ENCODE measurements at places on chromosomes 12 and 14.

- H3K4me3 ChIP-seq = no peak overlapping the region
- H3K27me3 ChIP-seq = no peaks in the 10 kb centered on the region
- no peak overlapping the region for H3K27ac ChIP-seq
- H3K36me3 ChIP-seq = no peaks in the 10 kb centered on the region
- peaks cover 5% of the 10 kb centered on the region for H3K4me1 ChIP-seq
These were observed 101.7 kb downstream of the DUSP6 start for GRCh38 chr12:89250636-89251035.

- H3K36me3 ChIP-seq = no peaks in the 10 kb centered on the region
- DNase-seq = no peak
- no peak overlapping the region for H3K27ac ChIP-seq
- no peak overlapping the region for H3K4me3 ChIP-seq
- no peaks in the 10 kb centered on the region for H3K4me1 ChIP-seq
- H3K27me3 ChIP-seq = no peaks in the 10 kb centered on the region
These were observed 22.9 kb upstream of the CALM1 start for GRCh38 chr14:90373887-90374286.

DNA sequence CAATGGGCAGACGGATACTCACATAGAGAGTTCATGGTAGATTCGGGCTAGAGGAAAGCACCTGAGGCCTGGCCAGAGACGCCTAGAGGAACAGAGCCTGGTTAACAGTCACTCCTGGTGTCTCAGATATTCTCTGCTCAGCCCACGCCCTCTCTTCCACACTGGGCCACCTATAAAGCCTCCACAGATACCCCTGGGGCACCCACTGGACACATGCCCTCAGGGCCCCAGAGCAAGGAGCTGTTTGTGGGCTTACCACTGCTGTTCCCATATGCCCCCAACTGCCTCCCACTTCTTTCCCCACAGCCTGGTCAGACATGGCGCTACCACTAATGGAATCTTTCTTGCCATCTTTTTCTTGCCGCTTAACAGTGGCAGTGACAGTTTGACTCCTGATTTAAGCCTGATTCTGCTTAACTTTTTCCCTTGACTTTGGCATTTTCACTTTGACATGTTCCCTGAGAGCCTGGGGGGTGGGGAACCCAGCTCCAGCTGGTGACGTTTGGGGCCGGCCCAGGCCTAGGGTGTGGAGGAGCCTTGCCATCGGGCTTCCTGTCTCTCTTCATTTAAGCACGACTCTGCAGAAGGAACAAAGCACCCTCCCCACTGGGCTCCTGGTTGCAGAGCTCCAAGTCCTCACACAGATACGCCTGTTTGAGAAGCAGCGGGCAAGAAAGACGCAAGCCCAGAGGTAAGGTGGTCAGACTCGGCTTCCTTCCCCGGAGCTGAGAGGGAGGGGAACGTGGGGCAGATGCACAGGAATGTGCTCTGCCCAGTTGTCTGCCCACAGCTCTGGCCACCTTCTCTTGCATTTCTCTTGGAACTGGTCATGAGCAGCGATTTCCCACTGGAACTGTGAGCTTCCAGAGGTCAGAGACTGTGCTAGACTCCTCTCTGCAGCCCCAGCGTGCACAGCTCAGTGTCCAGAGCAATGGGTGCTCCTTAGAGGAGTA is at the start of gene CD4:
Gene CD4 (plus strand): TSS at position 557 of the 953 bp plus-strand sequence. CDS start 10,611 bp downstream, outside the sequence.
- peak within 1 kb of the TSS; percentile 80 for H3K27ac ChIP-seq
- H3K4me3 ChIP-seq = peak within 1 kb of the TSS; percentile 73
- H3K4me1 ChIP-seq = peaks cover 54% of the 10 kb centered on the region
- DNase-seq = peak; percentile 52

DNA sequence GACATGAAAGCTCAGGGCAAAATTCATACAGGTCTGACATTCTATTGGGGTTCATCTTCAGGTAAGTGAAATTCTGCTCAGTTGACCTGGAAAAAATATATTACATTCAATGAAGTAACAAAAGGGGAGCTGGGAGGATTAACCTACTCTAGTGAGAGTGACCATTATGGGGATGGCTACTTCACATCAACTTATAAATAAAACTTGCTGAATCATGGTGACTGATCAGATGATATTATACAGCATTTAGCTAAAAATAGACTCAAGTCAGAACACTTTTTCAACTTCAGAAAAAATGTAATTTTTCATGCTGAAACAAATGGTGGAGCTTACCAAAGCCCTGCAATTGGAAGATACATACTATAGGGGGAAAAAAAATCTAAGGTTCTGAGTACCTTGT is 800.2 kb downstream of the FSCB start:
- H3K27me3 ChIP-seq = no peaks in the 10 kb centered on the region
- no peak overlapping the region for H3K4me3 ChIP-seq
- no peak overlapping the region for H3K27ac ChIP-seq
- H3K4me1 ChIP-seq = no peaks in the 10 kb centered on the region
- no peak for DNase-seq

- no peaks in the 10 kb centered on the region for H3K27me3 ChIP-seq
- H3K27ac ChIP-seq = no peak overlapping the region
- H3K36me3 ChIP-seq = no peaks in the 10 kb centered on the region
- peaks cover 11% of the 10 kb centered on the region for H3K4me1 ChIP-seq
- DNase-seq = no peak
These were observed 23.1 kb downstream of the AMN start for GRCh38 chr14:102945346-102946130.

GRCh38 chr14:21041676-21042433 is at the start of gene RNASE7:
Gene RNASE7, plus strand, starts transcription at chr14:21042362. Its CDS starts 631 bp downstream, at chr14:21042993.
- no peak within 1 kb of the TSS for H3K4me3 ChIP-seq
- no peak within 1 kb of the TSS for H3K27ac ChIP-seq
- peaks cover 10% of the 10 kb centered on the region for H3K4me1 ChIP-seq
- H3K27me3 ChIP-seq = no peaks in the 10 kb centered on the region
- H3K36me3 ChIP-seq = no peaks in the 10 kb centered on the region

DNA sequence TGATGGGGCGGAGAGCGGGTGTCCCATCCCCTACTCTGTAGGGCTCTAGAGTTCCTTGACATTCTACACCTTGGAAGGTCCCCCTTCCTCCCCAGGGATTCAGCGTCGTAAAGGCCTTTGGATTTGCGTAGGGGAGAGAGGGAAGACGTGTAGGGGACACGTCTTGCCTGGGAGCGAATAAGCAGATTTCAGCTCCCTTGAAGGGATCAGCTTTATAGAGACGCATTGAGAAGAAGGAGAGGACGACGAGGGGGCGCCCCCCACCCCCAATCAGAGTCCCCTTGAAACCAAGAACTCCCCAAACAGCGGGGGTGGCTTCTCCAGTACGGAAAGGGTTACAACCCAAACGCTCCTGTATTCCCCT is 324 bp downstream of the CALCOCO1 start:
- no peaks in the 10 kb centered on the region for H3K27me3 ChIP-seq
- peaks cover 4% of the 10 kb centered on the region for H3K4me1 ChIP-seq
- H3K27ac ChIP-seq = peak overlapping the region; percentile 24
- no peak for DNase-seq

DNA sequence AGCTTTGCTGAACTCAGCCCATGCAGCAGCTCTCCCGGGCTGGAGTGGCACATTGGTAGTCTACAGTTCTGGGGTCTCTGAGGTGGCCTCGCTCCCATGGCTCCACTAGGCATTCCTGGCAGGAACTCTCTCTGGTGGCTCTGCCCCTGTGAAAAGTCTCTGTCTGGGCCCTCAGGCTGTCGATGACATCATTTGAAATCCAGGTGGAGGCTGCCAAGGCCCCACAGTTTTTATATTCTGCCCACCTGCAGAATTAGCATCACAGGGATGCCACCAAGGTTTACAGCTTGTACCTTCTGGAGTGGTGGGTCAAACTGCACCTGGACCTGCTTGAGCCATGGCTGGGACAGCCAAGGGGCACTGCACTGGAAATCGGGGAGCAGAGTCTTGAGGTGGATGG is 31.6 kb downstream of the KRT80 start:
- no peak for DNase-seq
- no peak overlapping the region for H3K27ac ChIP-seq
- no peaks in the 10 kb centered on the region for H3K36me3 ChIP-seq
- no peaks in the 10 kb centered on the region for H3K27me3 ChIP-seq
- peaks cover 31% of the 10 kb centered on the region for H3K4me1 ChIP-seq

DNA sequence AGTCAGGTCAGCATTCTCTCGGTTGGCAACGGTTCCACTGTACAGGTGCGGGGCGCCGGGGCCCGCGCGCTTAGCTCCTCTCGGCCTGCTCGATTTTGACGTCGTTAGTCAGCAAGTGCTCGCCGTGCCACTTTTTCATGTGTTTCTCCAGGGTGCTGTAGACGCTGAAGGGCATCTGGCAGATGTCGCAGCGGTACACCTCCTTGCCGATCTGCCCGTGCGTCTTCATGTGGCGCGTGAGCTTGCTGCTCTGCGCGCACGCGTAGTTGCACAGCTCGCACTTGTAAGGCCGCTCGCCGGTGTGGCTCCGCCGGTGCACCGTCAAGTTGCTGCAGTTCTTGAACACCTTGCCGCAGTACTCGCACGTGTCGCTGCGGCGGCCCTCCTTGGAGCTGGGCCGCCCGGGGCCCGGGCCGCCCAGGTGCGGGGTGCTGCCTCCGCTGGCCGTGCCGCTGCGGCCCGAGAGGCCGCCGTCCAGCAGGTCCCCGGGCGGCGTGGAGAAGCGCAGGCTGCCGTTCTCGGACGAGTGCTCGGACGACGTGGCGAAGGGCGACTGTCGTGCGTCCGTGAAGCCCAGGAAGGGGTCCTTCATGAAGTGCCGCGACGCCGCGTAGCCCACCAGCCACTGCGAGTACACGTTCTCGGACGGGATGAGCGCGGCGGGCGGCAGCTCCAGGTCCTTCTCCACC is 97.8 kb downstream of the BCL11B start:
- H3K36me3 ChIP-seq = peaks cover 75% of the 10 kb centered on the region
- no peak overlapping the region for H3K27ac ChIP-seq
- DNase-seq = no peak

DNA sequence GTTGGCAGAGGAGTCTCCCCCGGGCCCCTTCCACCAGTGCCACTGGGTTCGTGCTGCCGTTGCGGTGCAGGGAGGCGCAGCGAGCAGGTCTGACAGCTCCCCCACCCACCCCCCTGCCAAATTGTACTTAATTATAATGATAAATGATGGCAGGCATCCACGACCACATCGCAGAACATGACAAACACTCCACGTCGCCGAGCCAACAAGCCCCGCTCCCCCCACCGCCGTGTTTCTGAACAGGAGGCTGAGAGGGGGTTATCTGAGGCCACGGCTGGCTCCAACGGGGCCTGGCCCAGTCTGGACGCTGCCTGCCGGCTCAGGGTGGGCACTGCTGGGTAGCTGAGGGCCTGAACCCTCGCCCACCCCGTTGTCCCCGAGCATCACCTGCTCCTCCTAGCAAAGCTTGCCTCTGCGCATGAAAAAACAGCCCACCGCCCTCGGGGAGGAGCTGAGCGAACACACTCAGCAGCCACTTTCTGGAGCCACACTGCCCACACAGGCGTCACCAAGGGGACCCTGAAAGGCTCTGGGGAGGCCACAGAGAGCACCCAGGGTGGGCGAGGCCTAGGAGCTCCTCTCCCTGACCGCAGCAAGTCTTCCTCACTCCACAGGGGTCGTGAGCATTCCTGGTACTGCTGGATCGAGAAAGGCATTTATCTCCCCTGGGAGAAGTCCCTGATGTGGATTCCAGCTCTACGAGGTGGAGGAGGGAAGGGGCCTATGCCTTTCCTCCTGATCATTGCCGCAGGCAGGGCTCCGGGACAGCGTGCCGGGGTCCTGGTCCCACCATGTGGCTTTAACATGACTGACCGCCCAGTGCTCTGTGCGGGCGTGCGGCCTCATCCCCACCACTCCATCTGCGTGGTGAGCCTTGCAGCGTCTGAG is 35.4 kb upstream of the DIO3 start:
- H3K27ac ChIP-seq = no peak overlapping the region
- H3K27me3 ChIP-seq = no peaks in the 10 kb centered on the region
- no peaks in the 10 kb centered on the region for H3K36me3 ChIP-seq
- no peaks in the 10 kb centered on the region for H3K4me1 ChIP-seq
- H3K4me3 ChIP-seq = no peak overlapping the region
- DNase-seq = no peak

DNA sequence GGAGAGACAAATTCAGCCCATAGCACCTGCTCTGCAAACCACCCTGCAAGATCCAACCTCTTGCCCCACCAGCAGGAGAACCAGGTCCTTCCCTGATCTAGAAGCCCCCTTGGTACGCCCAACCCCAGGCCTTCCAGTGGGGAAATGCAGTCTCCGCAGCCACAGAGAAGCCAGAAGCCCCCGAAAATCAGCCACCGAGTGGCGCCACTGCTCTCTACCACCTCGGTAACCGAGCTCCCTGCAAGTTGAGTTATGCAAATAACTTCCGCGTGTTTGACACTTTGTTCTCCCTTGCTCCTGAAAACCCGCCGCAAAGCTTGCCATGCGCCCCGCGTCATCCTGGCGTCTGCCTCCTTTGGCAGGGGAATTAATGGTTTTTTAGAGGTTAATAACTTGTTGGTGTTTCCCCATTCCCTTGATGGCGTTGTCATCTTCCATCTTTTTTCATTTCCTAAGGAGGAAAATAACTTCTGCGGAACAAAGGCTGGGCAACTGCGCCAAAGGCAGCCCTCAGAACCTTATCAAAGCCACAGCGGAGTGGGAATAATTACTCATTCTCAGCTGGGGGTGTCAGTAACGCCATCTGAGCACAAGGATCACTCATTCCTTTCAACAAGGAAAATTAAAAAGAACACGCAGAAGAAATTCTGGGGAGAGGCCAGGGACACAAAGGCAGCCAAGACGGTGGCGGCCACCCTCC is 60.4 kb downstream of the FZD10 start:
- DNase-seq = no peak
- H3K4me1 ChIP-seq = no peaks in the 10 kb centered on the region
- no peaks in the 10 kb centered on the region for H3K36me3 ChIP-seq
- no peak overlapping the region for H3K4me3 ChIP-seq

- no peaks in the 10 kb centered on the region for H3K27me3 ChIP-seq
- DNase-seq = no peak
- peaks cover 8% of the 10 kb centered on the region for H3K4me1 ChIP-seq
- no peak overlapping the region for H3K27ac ChIP-seq
- H3K36me3 ChIP-seq = no peaks in the 10 kb centered on the region
These were observed 135.0 kb upstream of the HIF1A start for GRCh38 chr14:61560323-61560722.

GRCh38 chr12:117857632-117858612 is 110.9 kb downstream of the KSR2 start:
- no peaks in the 10 kb centered on the region for H3K4me1 ChIP-seq
- H3K27me3 ChIP-seq = no peaks in the 10 kb centered on the region
- no peak for DNase-seq

DNA sequence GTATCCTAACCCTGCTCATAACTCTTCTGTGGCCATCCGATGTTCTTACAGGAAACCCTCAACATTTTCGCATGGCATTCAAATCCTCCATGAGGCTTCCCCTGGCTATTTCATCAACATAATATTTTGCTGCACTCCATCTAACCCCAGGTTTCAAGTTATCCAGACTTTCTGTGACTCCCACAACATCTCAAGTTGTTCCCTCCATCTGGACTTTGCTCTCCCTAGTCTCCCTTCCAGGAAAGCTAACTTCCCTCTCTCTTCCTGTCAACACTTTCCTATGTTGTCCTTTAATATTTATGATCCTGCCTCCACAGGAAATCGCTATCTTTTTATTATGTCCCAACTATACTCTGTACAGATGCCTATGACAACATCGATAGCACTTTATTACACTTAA is 146.1 kb downstream of the METTL25 start:
- no peak for DNase-seq
- H3K4me1 ChIP-seq = no peaks in the 10 kb centered on the region
- H3K27ac ChIP-seq = no peak overlapping the region
- H3K27me3 ChIP-seq = no peaks in the 10 kb centered on the region
- no peak overlapping the region for H3K4me3 ChIP-seq

- DNase-seq = no peak
- no peak within 1 kb of the TSS for H3K27ac ChIP-seq
- H3K4me1 ChIP-seq = no peaks in the 10 kb centered on the region
- H3K4me3 ChIP-seq = no peak within 1 kb of the TSS
These were observed at the start of gene C14orf39 for GRCh38 chr14:60485598-60486251. Gene C14orf39, minus strand, starts transcription at chr14:60486063. Its CDS starts 985 bp downstream, at chr14:60485078.

- H3K4me1 ChIP-seq = peaks cover 5% of the 10 kb centered on the region
- no peaks in the 10 kb centered on the region for H3K36me3 ChIP-seq
- no peak overlapping the region for H3K4me3 ChIP-seq
- no peak overlapping the region for H3K27ac ChIP-seq
These were observed 85.5 kb upstream of the PTPRB start for GRCh38 chr12:70722584-70723343.

All from effector memory CD4-positive, alpha-beta T cell (primary cell).